ENCODE measurements at places on chromosomes 16 and 17.
A peak's percentile ranks its signal among the peaks of the same experiment; 100 is the strongest.

- DNase-seq = no peak
These were observed 19.8 kb downstream of the MYO19 start for GRCh38 chr17:36514856-36515255.

DNA sequence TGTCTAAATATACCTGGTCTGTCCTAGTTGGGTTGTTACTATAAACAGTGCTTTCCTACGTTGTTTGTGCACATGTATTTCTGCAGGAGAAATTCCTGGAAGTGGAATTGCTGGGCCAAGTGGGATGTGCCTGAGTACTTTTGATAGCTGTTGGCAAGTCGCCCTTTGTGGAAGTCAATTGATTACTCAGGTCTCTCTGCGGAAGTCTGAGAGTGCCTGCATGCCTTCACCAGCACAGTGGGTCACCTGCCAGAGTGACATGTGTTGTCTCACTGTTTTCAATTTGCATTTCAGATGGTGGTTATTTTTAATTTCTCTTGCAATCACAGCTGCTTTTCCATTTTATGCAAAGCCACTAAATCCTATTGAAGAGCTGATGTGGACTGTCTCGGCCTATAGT, 2.3 kb upstream of the MVD start:
- no peak for DNase-seq

DNA sequence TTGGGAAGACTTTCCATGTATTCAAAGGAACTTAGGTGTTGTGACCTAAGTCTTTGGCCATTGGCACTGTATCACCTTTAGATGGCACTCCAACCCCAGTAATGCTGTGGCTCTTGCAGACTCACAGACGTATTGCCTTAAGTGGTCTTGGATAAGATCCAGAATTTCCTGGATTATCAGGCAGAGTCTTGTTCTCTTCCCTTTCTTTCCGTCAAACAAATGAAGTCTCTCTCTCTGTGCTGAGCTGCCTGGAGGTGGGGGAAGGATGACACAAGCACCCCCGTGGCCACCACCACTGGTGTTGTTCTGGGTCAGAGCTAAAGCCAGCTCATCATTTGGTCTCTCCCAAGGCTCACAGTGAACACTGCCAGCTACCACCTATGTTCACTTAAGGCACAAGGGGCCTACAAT, 789.9 kb upstream of the KIF2B start:
- DNase-seq = no peak

DNA sequence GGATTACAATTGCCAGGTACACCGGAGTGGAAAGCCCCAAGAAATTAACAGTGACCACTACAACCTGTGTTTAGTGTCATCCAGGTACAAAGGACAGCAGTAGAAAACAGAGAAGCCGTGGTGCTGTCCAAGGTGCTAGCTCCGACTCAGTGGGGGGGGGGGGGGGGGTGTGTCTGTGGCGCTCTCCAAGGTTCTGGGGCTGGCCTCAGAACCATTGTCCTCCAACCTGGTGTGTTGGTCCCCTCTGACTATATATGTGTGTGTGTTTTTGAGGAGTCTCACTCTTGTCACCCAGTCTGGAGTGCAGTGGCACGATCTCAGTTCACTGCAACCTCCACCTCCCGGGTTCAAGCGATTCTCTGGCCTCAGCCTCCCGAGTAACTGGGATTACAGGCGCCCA, 5.8 kb upstream of the ZNF23 start:
- peak; percentile 10 for DNase-seq

DNA sequence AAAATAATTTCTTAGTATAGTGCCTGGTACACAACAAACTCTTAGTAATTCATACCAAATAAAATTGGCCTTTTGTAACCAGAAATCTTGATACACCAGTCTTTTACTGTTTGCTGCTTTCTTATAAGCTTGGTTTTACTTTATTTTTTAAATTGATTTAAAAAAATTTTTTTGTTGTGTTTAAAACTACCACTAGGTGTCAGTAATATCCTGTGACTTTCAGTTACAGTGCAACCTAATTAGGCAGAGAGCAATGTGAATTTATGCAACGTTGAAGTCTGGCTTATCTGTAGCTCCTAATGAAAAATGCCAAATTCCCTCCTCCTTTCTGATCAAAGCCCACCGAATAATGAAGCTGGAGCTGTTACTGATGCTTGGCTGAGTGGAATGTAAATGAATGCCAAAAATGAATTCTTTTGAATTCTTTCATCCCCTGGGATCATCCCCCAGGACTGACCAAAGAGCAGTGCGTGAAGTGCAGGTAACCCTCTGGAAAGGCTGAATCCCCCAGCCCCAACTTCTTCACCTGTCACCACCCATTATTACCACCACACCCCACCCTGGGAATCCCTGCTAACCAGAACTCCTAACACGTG, 3.8 kb downstream of the ERCC4 start:
- DNase-seq = no peak

- no peak for DNase-seq
These were observed 33.5 kb upstream of the BCO1 start for GRCh38 chr16:81204798-81205680.

DNA sequence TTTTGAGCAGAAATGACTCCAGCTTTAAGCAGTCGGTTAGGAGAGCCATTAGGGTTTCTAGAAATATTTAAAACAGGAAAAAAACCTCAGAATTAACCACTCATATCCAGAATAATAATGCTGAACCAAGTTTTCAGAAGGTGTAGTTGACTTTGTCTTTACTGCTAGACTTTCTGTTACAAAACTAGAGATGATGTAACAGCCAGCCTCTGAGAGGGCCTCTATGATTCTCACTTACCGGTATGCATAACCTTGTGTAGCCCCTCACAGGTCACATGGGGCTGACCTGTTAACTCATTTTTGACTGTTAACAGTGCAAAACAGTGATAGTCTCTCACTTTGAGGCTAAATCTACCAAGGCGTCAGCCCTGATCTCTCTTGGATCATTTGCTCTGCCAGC, 74.3 kb downstream of the TEX14 start:
- no peak for DNase-seq

DNA sequence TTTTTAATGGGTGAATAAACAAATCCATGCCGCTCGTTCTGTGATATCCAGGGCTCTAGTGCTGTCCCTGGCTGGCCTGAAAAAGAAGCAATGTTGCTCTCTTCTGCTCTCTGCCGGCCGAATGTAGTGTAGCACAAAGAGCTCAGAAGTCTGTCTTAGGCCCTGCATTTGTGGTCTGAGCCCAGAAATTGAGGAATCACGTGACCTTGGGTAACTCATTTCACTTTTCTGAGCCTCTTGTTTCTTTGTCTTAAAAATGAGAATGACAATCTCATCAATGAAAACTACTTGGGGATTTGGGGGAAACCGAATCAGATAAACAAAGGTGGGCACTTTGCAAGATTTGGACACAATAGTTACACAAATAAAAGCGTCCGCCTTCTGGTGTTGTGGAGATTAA, 381.6 kb upstream of the ASIC2 start:
- DNase-seq = no peak

DNA sequence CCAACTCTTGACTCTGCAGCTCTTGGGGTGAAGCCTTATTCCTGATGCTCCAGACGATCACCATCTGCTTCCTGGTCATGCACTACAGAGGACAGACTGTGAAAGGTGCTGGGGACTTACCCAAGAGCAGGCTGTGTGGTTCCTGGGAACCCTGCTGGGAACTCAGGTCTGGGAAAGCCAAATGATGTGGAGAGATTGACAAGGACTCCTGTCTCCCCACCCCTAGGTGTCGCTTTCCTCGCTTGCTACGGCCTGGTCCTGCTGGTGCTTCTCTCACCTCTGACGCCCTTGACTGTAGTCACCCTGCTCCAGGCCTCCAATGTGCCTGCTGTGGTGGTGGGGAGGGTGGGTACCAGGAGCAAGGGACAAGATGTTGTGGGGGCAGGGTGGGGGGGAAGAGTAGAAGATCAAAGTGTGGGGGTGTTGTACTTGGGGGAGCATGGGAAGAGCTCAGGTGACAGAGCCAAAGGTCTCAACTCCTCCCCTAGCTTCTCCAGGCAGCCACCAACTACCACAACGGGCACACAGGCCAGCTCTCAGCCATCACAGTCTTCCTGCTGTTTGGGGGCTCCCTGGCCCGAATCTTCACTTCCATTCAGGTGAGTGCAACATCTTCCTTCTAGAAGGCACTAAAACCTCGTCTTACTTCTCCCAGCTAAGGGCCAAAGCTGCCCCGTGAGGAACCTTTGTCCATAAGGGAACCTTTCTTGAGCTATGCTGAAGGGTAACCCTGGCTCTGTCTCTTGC, 3.0 kb downstream of the SOX15 start:
- DNase-seq = no peak

- DNase-seq = no peak
These were observed 48.9 kb downstream of the SMPD3 start for GRCh38 chr16:68399456-68399855.

GRCh38 chr16:75002474-75002873, 3.6 kb downstream of the ZNRF1 start:
- no peak for DNase-seq

DNA sequence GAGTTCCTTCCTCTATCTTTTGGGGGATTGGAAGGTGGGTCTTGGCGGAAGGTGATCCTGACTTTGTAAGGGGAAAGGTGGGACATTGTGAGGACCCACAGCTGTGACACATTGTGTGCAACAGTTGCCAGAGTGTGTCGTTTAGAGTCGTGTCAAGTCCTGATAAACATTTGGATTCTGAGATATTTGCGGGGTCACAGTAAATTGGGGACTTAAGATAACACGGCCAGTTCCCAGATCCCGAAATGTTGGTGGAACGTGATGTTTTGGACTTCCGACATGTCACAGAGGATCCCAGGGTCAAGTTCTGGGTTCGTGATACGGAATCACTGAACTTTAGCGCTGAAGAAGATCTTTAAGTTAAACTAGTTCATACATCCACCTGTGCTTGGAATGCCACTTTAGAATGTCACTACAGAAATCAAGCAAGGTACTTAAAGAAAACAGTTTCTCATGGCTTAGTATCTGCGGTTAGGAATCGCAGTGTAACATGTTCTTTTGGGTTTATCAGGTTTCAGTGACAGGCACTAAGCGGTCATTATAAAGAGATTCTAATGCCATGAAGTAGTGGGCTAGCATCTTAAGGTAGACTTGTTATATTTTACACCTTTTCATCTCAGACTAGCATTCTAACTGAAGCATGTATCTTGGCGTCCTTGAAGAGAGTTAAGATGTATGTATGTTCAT, 815 bp downstream of the ATAD5 start:
- no peak for DNase-seq

DNA sequence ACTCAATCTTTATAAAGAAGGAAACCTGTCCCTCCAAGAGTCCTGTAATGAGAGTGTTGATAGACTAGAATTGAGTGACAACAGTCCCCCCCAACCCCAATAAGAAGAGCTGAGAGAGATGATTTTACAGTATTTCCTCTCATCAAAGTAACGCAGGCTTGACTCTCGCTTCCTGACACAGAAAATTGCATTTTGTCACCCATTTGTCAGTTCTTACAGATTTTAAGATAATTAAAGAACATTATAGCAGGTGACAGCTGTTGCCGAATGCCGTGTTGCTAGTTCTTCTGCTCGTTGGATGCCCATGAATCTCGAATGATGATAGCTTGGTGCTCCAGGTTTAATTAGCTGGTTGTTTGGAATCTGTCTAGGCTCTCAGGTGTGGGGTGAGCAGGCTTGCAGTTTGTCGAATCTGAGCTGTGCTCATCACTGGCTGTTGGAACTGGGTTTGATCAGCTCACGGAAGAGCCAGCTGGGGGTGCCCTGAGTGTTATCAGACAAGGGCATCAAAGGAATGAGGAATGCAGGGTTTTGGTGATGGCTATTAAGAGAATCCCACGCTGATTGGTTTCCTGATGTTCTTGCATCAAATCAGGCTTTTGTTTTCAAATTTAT, 84.8 kb upstream of the CPHXL start:
- DNase-seq = no peak

GRCh38 chr16:79250502-79251098, 349.9 kb downstream of the MAF start:
- DNase-seq = no peak

GRCh38 chr17:66676421-66676820, 158.5 kb upstream of the CACNG5 start:
- DNase-seq = no peak

DNA sequence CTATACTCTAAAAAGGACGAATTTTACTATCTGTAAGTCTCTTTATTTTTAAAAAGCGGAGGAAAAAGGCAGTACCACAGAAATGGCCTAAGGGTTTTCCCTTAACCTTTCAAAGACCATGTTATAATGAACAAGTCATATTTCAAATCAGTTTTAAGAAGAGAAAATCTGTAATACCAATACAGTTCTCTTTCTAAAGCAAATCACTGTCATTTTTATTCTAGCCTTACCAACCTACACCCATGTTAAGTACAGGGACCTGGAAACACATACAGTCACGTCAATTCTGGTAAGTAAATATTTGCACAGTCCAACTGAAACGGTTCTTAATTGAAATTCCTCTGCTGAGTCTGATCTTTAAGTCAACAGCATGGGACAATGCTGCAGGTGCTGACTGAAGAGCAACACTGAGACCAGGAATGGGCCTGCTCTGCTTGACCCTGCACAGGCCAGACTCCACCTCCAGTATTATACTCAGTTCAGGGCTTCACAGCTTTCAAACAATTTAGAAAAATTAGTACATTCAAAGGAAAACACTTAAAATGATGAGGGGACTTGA, 20.2 kb downstream of the MBTPS1 start:
- DNase-seq = no peak

- no peak for DNase-seq
These were observed 2.6 kb upstream of the LMF1 start for GRCh38 chr16:973366-973765.

DNA sequence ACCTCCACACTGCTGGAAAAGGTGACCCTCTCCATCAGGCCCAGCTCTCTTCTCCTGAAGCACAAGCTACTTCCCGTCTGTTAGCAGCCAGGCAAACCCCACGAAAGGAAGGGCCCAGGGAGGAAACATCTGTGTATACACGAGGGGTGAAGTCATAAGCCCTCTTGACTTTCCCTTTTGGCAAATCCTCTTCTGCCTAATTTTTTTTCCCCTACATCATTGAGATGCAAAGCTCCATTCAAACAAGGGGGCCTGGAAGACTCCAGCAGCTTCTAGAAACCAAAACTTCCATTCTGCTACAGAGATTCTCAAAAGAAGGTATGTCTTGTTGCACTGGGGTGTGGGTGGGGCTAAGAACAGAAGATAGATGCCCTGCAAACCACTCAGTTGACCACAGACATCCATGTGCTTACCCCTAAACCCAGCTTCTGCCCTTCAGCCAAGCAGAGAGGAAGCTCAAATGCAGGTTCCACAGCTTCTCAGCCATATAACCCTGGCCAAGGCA, 145.6 kb upstream of the RCVRN start:
- DNase-seq = no peak

DNA sequence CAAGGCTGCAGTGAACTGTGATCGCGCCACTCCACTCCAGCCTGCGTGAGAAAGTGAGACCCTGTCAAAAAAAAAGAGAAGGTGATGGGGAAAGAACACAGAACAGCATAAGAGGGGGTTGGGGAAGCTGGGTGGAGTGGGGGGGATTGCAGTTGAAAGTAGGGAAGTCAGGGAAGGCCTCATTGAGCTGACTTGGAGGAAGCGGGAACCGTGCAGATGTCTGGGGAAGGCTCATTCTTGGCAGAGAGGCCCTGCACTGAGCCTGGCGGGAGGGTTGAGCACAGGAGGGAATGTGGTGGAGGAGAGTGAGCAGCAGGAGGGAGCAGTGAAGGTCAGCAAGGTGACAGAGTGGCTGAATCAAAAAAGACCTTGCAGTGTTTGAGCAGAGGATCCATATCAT, 26.9 kb downstream of the IL4R start:
- no peak for DNase-seq

- no peak for DNase-seq
These were observed 28.6 kb downstream of the TK2 start for GRCh38 chr16:66521252-66521713.

- no peak for DNase-seq
These were observed 3.1 kb upstream of the GPS2 start for GRCh38 chr17:7318121-7318860.

Data from activated T-helper 9 cell treated with anti-CD3 and anti-CD28 coated beads, Interleukin-2, amount 50 U/mL, for 16 hours (primary cell).